ENCODE measurements at places on chromosomes 7 and 10. TPM values are rescaled to one million over a fixed set of nuclear protein-coding genes. Genes with fewer than 3 reads are reported as not detected.
A peak's percentile ranks its signal among the peaks of the same experiment; 100 is the strongest.

The CLCN1 gene
- total RNA-seq = not detected

The PDCD11 gene
- total RNA-seq = 26.9 TPM

- no peak for DNase-seq
Observed at GRCh38 chr10:43846187-43846680, 197.6 kb upstream of the ZNF32 start.

- peak; percentile 15 for DNase-seq
Observed at GRCh38 chr10:85642421-85643170, 724.0 kb downstream of the GRID1 start.

DNA sequence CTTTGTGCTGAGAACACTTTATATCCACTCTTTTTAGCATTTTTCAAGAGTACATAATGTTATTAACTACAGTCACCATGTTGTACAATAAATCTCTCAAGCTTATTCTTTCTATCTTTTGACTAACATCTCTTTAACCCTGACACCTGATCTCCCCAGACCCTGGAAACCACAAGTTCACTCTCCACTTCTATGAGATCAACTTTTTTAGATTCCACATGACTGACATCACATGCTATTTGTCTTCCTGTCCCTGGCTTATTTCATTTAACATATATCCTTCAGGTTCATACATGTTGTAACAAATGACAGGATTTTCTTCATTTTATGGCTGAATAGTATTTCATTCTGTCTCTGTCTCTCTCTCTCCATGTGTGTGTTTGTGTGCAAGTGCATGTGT is 15.5 kb downstream of the SLC13A1 start:
- DNase-seq = no peak

DNA sequence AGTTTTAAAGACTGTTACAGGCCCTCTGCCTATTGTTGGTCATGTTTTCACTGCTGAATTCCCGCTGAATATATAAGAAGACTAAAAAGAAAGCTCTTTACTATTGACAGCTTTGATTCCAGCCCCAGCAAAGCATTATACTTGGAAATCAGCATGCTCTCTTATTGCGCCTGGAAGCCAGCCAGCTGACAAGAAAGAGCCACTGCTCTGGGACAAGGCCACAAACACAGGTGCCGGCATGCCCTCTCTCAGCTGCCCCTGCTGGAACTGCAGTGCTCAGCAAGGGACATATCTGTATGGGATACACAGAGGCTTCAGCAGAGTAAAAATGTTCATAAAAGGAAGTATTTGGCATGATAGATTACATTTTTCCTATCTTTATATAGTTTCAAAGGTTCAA is 523.9 kb downstream of the ADRA2A start:
- no peak for DNase-seq

DNA sequence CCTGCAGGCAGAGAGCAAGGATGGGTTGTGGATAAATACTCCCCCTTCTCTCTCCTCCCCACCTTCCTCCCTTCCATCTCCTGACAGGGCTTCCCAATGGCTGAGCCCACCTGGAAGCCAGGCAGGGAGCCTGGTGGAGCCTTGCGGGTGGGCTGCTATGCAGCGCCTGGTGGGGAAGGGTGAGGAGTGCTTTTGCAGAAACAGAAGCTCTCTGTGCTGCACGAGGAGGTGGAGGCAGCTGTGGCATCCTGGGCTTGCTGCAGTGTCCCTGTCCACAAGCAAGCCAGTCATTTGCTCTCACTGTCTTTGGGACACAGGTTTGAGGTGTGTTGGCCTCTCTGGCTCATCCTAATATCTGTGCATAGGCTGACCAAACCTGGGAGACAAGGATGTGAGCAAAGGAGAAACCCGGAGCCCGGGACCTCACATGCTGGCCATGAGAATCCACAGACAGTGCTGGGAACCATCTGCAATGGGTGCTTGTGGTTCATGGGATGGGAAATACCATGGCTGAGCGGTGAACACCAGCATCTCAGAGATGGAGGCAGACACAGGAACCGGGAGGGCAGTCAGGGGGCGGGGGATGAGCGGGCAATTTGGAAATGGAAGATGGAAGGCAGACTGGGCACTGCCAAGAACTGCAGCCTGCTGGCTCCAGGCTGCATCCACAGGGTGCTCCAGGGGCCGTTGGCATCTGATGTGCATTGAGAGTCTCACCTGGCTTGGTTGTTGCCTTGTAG is 364.2 kb downstream of the GLRX3 start:
- no peak for DNase-seq

DNA sequence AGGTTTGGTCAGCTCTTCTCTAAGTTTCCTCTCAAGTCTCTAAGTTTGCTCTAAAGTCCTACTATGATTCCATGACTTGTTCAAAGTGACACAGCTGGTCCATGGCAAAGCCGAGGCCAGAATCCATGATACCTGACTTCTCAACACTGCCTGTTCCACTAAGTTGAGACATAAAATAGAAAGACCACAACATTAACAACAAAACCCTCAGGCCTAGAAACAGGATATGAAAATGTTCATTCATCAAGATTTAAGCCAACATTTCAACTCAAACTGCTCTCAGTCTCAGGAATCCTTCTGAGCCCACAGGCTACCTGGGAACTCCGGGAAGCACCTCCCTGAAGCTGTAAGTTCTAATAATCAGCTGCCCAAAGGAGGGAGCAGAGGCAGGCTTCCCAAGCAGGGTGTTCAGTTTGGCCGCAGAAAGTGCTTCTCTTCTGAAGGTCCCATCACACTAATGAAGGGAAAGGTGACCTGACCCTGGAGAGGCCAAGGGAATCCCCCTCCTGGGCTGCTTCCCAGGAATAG is 62.9 kb downstream of the STK17A start:
- no peak for DNase-seq

GRCh38 chr10:124544711-124545110 is 83.1 kb downstream of the LHPP start:
- DNase-seq = no peak

DNA sequence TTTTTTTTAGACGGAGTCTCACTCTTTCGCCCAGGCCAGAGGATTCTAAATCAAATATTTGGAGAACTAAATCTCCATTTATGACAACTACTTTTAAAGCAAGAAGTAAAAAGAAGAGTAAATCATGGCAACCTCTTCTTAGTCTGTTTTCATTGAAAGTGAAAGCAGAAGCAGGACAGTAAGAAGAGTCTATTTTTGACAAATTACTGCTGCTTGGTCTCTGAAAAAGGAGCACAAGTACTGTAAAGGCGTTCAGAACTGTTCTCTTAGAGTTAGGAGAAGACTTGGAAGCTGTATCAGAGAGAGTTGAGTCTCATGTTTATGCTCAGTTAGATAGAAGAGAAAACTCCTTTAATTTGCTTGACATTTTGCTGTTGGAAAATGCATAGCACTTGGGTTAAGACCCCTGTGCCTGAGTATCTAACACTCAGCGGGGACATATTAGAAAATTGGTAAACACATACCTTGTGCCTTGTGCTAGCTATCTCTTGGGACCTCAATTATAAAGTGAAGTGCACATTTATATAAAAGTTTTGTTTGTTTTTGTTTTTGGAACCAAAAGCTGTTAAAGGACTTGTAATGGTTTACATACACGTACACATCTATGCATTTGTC is 433.0 kb downstream of the ANKRD7 start:
- DNase-seq = no peak

DNA sequence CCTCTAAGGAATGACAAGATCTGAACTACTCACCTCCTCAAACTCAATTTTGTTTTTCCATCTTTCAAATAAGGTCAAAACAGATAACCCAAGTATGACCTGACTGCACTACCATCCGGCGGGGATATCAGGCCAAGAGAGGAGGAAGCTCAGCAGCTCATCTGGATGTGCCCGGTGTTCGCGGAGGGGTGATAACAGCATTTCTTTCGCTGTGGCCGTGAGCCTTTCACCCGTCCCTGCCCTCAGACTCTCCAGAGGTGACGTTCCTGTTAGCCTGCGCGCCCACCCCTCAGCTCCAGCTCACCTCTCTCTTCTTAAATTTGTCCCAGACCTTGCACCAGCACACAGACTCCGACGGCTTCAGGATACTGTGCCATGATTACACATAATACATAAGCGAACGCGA is 526 bp downstream of the ZNF248 start:
- no peak for DNase-seq

DNA sequence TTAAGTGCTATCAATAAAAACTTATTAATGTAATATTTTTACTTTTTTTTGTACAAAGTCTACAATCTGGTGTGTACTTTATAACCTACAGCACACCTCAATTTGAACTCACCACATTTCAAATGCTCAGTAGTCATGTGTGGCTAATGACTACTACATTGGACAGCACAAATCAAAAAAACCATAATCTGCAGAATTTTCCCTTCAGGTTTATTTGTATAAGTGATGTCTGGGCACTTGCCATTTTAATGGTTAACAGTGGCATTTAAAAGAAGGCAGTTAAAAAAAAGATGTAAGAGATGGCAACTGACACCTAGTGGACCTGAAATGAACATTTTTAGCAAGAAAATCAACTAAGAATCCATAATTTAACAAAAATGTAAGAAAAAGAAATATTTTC is 124.6 kb upstream of the NRBF2 start:
- DNase-seq = no peak

All from dermis microvascular lymphatic vessel endothelial cell (primary cell).